ENCODE measurements at places on chromosomes 7 and 10.

- DNase-seq, result no peak
Observed at GRCh38 chr10:132168571-132169030, 18.1 kb upstream of the DPYSL4 start.

DNA sequence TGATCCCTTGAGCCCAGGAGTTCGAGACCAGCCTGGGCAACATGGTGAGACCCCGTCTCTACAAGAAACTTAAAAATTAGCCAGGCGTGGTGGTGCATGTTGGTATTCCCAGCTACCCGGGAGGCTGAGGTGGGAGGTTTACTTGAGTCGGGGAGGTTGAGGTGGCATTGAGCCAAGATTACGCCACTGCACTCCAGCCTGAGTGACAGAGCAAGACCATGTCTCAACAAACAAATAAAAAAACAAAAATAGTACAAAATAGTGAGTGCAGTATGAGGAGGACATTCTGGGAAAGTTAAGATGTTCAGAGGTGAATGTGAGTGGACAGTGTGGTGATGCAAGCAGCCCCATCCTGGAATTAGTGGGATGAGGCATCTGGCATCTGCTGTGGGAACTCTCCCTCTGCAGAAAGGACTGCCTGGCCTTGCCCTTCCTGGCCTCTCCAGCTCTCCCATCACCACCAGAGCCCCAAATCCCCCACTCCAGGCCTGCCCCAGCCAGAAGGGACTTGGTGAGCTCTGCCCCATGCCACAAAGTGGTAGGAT, 96.6 kb upstream of the PARD3 start:
- no peak for DNase-seq

GRCh38 chr10:123517426-123517825, 148.7 kb upstream of the GPR26 start:
- no peak for DNase-seq

GRCh38 chr10:37654466-37654865, 202.9 kb downstream of the ZNF248 start:
- no peak for DNase-seq

- peak; percentile 73 for DNase-seq
Observed at GRCh38 chr10:32961895-32962369, 3.9 kb upstream of the ITGB1 start.

DNA sequence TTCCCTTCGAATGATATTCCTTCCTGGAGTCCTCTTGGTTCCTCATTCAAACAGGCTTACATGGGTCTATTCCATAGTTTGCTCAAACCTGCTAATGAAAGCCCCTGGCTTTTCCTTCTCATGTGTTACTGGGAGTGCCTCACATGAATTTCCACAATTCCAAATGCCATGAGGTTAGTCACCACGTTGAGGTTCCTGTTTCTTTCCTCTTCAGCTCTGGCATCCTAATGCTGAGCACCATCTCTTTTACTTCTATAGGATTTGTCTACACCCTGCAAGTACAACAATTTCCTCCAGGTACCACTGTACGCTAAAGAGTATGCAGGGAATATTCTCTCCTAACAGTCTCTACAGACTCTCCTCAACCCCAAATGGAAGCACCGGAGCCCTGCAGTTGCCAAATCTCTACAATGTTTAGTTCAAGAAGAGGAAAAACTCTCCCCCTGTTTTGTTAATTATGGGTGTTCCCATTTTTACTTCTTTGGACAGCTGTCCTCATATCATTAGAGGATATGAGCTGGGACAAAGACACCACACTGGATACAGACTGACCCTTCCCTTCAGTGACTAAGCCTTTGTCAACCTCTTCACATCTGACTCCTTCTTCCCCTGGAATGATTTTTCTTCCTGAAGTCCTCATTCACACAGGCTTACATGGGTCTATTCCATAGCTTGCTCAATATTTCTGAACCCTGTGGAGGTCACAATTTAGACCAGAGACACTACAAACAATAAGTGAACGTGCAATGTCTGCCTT, 145.8 kb upstream of the BET1 start:
- DNase-seq, result no peak

GRCh38 chr7:117064688-117065087, 111.4 kb downstream of the ST7 start:
- DNase-seq, result no peak

DNA sequence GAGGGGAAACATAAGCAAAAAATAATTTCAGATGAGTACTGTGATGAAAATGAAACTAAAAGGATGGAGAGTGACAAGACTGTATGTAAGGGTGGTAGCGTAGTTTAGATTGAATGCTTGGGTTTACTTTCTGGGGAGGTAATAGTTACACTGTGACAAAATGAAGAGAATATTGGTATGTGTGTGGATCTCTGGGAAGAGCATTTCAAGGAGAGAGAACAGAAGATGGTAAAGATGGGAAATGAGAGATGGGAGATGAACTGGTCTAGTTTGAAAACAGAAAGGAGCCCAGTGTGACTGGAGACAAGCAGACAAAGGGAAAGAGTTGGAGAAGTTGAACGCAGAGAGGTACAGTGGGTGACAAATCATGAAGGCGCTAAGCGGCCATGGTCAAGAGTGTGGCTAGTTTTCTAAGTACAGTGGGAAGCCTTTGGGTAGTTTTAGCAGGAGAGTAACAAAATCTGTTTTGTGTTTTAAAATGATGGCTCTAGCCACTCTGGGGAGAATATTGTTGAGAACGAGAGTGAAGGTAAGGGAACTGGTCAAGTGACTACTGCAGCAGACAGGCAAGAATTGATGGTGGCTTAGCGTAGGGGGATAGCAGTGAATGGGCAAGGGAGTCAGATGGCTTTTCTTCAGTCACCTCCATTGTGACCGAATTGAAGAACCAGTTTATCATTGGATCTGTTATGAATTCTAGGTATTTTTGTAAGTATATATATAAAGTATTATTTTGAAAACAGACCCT, 22.6 kb downstream of the PALS2 start:
- no peak for DNase-seq

DNA sequence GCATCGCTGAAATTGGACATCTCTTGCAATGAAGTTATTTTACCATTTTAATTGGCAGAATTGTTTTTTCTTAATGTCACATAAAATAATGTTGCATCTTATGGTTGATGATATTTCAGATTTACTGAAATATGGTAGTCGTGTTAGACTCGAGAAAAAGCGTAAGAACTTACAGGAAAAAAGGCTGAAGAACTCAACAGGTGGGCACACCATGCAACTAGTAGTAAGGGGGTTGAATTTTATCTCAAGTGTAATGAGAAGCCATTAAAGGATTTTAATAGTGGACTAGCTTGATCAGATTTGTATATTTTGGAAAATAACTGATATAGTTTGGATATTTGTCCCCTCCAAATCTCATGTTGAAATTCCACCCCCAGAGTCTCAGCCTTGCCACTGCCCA, 41.1 kb downstream of the MSRB2 start:
- DNase-seq, result no peak

GRCh38 chr7:111756687-111757178, 194.4 kb upstream of the IMMP2L start:
- DNase-seq, result peak; percentile 18

- no peak for DNase-seq
Observed at GRCh38 chr10:24136070-24136469, 72.9 kb upstream of the KIAA1217 start.

DNA sequence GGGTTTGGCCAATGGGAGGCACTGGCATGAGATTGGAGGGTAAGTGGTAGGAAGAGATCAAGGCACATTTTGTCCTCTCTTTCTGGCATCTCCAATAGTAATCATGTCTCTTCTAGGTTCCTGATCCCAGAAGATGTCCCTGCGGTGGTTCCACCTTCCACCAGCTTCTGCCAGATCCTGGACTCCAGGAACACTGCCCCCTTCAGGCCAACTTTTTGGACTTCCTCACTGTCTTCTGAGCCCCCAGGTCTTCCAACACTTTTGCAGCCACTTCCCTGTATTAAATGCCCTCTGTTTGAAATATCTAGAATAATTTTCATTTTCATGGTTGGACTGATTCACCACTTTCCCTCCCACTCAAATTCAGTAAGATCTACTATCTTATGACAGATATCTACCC, 60.9 kb downstream of the BAMBI start:
- no peak for DNase-seq

DNA sequence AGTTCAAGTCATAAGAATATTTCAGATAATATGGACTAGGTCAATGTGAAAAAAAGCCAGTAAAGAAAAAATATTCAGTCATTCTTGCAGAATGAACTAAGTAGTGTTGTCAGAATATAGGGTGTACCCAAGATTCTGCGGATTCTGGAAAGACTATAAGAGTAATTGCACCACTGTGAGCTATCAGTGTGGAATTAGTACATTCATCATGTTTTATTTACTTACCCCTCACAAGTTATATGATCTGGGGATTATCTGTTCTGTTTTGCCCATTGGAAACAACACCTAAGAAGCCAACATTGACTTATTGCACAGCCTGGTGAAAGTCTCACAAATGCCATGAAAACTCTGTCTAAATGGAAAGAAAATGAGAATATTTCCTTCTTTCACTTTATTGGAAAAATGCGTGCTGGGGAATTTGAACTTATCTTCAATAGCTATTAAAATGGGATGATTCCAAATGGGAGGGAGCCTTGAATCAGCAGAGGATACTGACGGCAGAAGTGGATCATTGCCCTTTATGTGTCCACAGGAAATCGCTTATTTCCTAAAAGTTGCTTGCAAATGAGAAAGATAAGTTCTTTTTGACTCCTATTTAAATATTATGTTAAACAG, 563.3 kb upstream of the POM121L12 start:
- DNase-seq, result no peak

DNA sequence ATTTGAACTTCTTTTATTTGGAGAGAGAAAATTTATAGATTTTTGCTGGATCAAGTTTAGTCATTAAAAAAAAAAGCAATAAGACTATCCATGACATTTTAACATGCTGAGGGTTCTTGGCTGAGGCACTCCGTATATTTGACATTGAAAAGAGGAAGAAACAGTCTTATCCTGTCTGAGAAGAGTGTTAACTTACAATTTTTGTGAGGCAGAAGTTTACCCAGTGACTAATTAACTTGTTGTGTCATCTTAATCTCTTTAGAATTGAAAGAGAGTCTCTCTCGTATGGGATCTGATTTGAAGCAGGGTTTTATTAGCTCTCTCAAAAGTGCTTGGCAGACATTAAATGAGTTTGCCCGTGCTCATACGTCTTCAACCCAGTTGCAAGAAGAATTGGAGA, 39.3 kb downstream of the SEC23IP start:
- DNase-seq, result no peak

DNA sequence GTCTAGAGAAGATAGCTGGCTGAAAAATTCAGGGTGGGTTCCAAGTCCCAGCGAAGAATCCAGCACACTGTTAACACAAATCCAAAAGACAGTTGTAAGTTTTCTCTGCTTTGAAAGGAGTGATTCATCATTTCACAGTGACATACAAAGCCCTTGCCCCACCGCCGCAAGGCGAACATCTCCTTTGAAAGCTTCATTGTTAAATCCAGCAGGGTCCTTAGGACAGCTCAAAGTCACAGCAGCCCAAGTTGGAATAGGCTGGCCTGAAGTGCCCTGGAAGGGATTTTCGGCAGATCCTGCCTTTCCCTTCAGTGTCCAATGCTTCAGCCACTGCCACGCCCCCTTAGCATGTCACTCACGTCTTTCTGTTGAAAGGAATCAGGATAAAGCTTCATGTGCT, 526.1 kb downstream of the CALN1 start:
- DNase-seq, result no peak

GRCh38 chr7:77455321-77455720, 39.2 kb upstream of the GSAP start:
- peak; percentile 79 for DNase-seq

- no peak for DNase-seq
Observed at GRCh38 chr7:94848992-94849576, 58.3 kb upstream of the PPP1R9A start.

GRCh38 chr7:27154369-27154768, 2.0 kb upstream of the HOXA3 start:
- DNase-seq, result no peak

GRCh38 chr10:67259319-67259929, 333.6 kb downstream of the LRRTM3 start:
- no peak for DNase-seq

DNA sequence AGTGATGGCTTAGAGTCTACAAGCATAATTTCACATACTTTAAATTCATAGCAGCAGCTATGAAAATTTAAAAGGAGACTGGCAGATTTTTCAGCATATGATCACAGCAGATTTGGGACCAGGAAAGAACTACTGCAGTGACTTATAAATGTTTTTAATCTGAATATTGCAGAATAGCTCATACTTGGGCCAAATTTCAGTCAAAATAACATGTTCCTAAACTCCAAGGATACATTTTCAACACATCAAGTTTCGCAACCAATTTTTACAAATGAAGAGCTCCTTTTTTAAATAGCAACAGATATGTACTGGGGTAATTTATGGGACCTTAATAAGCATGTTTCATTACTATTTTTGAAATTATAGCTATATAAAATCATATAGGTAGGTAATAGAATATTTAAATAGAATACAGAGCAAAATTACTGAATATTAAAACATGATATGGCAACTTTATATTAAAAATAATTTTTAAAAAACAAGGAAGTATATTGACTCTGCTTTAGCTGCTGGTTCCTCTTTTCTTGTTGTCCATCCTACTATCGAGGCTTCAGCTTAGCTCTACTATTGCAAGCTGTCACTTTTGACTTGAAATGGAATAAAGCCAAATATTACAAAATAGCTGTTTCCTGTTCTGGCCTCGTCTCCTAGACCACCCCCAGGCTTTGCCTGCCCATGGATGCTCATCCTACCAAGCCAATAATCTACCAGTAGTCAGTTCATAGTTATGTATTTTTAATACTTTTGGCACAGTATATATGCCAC, 123.1 kb downstream of the NRBF2 start:
- DNase-seq, result no peak

- no peak for DNase-seq
Observed at GRCh38 chr10:131724169-131724545, 176.7 kb upstream of the PPP2R2D start.

DNA sequence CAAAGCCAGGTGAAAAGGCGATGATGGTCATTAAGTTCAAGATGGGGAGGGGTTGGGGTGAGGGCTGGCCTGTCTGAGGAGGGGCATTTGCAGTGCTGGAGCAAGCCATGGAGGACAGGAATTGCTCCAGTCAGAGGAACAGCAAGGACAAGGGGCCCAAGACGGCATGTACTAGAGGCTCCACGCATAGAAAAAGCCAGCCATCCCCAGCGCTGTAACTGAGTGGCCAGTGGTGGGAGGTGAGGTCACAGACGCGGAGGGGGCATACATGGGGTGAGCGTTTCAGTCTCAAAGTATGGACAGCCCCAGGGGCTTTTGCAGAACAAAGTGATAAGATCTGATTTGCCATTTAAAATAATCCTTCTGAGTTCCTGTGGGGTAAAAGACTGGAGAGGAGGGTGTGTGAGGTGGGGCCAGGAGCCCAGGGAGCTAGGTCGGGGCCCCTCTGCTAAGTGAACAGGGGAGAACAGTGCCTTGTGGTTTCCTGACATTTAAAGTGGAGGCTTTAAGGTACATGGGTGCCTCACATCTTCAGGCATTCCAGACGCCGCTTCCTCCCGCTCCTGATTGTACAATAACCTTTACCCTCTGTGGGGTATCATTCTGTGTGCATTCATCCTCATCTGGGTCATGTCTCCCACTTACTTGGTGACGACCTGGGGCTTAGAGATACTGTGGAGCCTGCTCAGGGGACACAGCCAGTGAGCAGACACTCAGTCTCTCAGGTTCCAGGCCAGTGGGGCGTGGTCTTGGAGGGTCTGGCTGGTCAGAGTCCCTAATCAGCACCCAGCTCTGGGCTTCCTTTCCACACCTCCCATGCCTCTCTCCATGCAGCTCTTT, 105.6 kb upstream of the GPR26 start:
- DNase-seq, result no peak

GRCh38 chr7:151433721-151434400, 6.1 kb downstream of the CRYGN start:
- DNase-seq, result no peak

All from AG04450 (cell line).